ENCODE measurements at places on chromosomes 7 and 10.

- DNase-seq = peak; percentile 18
Observed at GRCh38 chr10:12041766-12042408, 722 bp downstream of the UPF2 start.

DNA sequence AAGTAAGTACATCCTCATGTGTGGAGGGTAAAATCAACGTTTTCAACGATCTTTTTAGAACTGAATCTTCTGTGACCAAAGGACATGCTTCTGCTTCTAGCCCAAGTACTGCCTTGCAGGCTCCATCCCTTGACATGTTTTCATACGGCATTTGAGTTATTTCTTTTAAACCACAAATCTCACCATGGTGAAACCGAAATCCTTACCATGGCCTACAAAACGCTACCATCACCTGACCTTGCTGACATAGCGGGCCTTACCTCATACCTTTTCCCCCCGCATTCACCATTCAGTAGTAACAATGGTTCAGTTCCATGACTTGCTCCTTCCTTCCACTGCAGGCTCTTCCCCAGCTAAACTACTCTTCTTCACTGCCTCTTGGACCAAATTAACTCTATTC, 3.5 kb downstream of the RNF216 start:
- DNase-seq = no peak

DNA sequence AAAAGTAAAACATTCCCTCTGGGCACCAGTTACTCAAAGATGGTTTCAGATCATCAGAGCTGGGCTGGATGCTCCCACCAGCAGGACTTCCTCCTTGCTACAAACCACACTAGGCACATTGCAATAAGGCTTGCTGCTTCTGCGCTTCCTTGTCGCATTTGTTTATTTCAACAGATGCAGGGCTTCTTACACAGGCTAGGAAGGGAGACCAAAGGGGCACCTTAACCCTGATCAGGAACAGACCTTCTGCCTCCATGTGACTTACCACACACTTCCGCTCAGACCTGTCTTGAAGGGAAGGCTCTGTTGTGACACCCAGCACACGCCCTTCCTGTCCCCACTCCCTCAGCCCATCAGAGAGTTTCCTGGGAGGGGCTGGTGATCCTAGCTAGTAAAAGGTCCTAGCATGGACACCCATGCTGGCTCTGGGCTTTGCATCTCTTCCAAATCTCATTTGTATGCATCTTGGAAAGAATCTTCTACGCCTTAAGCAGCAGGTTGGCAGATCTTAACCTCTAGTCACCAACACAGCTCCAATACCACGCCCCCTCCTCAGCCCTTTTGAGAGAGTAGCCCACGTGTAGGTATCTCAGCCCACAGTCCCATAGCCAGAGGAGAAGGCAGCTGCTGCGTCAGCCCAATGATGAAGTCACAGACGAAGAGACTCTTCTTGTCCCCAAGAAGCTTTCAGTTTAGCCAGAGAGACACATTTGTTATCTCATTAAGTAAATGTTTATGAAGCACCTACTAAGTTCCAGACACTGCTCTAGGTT, 47.1 kb upstream of the SVIL start:
- DNase-seq = no peak

GRCh38 chr10:28300027-28300426, 2.8 kb downstream of the MPP7 start:
- DNase-seq = no peak

- peak; percentile 83 for DNase-seq
Observed at GRCh38 chr7:73338321-73338720, 10.4 kb downstream of the FKBP6 start.

- DNase-seq = no peak
Observed at GRCh38 chr10:47035171-47035818, 124.1 kb downstream of the PTPN20 start.

GRCh38 chr10:69438536-69439349, 12.5 kb upstream of the TSPAN15 start:
- no peak for DNase-seq

DNA sequence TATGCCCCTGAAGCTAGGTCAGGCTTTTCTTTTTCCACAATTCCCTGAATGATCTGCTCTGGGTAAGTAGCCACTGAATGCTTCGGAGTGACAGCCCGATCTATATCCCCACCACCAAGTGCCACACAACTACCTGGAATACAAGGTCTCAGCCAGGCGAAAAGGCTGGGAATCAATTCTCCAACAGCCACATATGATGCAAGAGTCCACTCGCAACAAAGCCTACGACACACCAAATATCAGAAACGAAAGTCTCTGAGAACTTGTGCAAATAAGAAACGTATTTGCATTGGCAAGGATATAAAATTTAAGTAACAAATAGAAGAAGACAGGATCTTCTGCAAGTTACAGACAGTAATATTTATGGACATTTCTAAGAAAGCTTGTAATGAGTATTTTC, 5.7 kb downstream of the HIPK2 start:
- no peak for DNase-seq

GRCh38 chr10:110600487-110601101, 33.1 kb downstream of the SMC3 start:
- peak; percentile 80 for DNase-seq

- peak; percentile 98 for DNase-seq
Observed at GRCh38 chr7:158829342-158830210, at the start of gene ESYT2. ESYT2 (minus strand) TSS chr7:158829509; CDS start chr7:158829418, 91 bp downstream.

GRCh38 chr7:55063061-55063460, 44.2 kb downstream of the EGFR start:
- no peak for DNase-seq

- DNase-seq = no peak
Observed at GRCh38 chr10:51638737-51639136, 60.7 kb downstream of the CSTF2T start.

DNA sequence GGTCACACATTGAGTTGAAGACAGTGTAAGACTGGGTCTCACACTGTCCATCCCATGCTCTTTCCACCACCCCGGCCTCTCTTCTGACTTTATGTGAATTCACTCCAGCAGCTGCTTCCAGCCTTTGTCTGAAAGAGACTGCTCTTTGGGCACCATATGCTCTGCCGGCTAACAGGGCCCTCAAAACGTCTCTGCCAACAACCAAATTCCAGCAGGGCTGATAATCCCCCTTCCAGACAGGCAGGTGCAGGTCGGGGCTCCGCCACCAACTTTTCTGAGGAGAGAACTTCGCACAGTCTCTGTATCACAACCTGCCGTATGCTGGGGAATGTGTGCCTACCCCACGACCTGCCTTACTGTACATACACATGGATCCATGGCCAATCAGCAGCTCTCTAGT, 64.3 kb downstream of the PLXNA4 start:
- no peak for DNase-seq

- no peak for DNase-seq
Observed at GRCh38 chr7:142800088-142800487, 29.3 kb downstream of the PRSS2 start.

DNA sequence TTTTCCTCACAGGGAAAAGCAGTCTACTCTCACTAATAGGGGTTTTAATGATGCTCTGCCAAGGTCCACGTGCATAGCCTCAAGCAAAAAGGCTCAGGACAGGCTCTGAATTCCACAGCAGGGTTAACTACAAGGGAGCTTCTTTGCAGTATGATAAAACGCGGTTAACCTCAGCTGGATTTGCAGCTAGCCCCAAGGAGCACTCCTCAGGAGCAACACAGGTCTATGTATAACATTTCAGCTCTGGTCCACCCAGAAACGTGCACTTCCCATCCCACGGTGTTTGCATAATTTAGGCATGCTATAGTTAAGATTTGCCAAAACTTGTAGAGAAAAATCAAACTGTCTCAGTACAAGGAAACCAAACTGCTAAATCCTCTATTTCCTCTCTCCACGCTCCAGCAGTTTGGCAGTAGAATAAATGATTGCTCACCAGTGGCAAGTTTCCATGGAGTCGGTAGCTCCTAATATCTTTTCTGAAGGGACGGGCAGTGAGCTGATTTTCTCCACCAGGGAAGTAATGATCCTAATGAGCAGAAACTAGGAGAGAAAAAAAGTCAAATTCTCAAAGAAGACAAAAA, 13.1 kb upstream of the ASB4 start:
- DNase-seq = peak; percentile 28

DNA sequence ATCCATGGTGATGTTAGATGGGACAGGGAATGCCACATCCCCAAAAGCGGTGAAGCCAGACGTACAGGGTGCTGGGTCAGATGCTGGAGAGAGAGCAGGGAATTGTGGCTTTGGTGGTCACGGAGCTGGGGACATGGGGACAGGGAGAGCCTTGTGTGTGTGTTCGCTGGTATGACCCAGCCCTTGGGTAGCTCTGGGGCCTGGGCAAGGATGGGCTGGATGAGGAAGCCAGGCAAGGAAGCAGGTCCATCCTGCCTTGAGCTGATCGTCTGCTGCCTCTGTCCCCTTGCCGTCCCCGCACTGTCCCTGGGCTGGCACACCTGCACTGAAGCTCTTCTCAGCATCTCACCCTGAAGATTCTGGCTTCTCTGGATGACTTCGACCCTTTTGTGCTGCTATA, 15.4 kb upstream of the CLDN4 start:
- no peak for DNase-seq

All from fibroblast of pulmonary artery (primary cell).